ENCODE measurements at places on chromosomes 6 and 20. TPM values are rescaled to one million over a fixed set of nuclear protein-coding genes. Genes with fewer than 3 reads are reported as not detected.

DNA sequence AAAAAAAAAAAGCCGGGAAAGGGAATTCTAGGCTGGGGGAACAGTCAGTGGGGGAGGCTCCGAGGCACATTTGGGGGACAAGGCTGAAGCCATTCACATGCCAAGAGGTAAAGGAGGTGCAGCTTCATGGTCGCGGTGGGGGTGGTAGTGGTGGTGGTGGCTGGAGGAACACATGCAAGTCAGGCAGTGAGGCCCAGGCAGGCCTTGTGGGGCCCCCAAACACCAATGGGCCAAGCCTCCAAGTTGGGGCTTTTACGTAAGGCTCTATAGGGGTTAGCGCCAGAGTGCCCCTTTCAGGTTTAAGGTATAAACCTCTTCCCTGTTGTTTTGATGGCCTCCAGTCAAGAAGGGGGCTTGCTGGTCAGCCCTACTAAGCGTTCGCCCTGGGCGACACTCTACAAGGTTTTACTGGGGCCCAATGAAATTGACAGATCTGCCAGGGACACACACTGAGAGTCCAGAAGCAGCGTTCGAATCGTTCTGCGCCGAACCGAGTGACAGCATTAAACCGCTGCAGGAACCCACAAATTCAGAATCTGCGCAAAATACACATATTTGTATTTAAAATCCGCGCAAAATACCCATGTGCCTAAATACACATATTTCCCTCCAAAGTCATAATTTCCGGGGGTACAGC is 818 bp upstream of the AP5S1 start:
- no peak for DNase-seq

DNA sequence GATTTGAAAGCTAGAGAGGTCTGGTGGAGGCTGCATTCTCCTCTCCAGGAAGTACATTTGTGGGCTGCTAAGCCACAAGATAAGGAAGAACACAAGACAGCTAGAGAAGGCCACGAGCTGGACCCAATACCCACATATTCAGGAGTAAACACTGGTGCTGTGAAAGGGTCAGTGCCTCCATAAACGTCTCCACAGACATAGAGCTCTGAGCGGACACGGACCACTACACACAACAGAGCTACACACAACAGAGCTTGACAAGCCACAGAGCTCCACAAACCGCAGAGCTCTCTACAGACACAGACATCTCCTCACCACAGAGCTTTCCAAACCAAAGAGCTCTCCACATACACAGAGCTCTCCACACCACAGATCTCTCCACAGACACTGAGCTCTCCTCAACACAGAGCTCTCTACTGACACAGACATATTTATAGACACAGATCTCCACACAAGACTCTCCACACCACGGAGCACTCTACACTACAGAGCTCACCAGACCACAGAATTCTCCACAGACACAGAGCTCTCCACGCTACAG is 51.9 kb downstream of the ERMARD start:
- no peak for DNase-seq

The CD109 gene
- total RNA-seq: 1.6 TPM

The MUCL3 gene
- not detected for total RNA-seq
